ENCODE measurements at places on chromosomes 2 and 18. TPM values are rescaled to one million over a fixed set of nuclear protein-coding genes. Genes with fewer than 3 reads are reported as not detected.

The RAD51AP2 gene
- not detected for total RNA-seq

The UBE2F gene
- total RNA-seq, result 44.4 TPM

The IL36B gene
- not detected for total RNA-seq

The BUB1 gene
- 1.4 TPM for total RNA-seq

The HOXD3 gene
- total RNA-seq, result 28.2 TPM

All from ureter (tissue), 1 donor.